ENCODE measurements at places on chromosomes 12 and 14.

DNA sequence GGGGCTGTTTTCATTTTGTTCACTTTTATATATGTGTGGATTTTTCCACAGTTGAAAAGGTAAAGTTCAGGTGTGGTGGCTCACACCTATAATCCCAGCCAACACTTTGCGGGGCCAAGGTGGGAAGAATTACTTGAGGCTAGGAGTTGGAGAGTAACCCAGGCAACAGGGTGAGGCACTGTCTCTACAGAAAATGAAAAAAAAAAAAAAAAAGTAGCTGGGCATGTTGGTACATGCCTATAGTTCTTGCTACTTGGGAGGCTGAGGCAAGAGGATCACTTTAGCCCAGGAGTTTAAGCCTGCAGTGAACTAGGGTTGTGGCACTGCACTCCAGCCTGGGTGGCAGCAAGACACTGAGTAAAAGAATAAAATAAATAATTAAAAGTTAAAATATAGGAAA, 326.5 kb downstream of the NAV3 start:
- DNase-seq = no peak

GRCh38 chr14:50666772-50667683, 1.1 kb downstream of the SAV1 start:
- no peak for DNase-seq

- DNase-seq = no peak
These were observed 422.6 kb downstream of the DPF3 start for GRCh38 chr14:72471346-72471745.

GRCh38 chr12:77214136-77214535, 148.8 kb upstream of the E2F7 start:
- DNase-seq = no peak

DNA sequence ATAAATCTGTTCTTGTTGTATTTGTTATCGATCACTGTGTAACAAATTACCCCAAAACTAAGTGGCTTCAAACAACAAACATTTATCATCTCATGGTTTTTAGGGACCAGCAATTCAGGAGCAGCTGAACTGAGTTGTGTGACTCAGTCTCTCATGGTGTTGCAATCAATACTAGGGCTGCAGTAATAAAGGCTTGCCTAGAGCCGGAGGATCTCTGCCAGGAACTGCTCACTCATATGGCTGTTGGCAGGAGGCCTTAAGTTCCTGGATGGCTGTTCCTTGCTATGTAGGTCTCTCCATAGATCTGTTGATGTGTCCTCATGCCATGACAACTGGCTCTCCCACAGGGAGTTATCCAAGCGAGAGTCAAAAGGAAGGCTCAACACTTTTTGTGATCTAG, 3.8 kb upstream of the PSMC6 start:
- no peak for DNase-seq

DNA sequence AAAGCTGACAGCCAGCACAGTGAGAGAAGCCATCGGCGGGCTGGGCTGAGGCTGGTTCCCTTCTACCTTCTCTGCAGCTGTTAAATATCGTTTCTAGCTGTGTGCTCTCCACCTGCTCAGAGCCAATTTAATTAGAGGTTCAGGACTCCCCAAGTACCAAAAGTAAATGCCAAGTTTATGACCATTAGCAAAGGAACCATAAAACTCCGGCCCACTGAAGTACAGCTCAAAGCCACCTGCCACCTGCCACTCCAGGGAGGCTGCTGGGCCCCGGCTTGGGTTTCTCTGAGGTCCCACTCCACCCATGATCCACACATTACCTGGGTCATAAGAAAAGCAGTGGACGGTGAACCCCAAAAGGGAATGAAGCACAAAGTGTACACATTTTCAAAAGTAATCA, 272.8 kb downstream of the KSR2 start:
- no peak for DNase-seq

DNA sequence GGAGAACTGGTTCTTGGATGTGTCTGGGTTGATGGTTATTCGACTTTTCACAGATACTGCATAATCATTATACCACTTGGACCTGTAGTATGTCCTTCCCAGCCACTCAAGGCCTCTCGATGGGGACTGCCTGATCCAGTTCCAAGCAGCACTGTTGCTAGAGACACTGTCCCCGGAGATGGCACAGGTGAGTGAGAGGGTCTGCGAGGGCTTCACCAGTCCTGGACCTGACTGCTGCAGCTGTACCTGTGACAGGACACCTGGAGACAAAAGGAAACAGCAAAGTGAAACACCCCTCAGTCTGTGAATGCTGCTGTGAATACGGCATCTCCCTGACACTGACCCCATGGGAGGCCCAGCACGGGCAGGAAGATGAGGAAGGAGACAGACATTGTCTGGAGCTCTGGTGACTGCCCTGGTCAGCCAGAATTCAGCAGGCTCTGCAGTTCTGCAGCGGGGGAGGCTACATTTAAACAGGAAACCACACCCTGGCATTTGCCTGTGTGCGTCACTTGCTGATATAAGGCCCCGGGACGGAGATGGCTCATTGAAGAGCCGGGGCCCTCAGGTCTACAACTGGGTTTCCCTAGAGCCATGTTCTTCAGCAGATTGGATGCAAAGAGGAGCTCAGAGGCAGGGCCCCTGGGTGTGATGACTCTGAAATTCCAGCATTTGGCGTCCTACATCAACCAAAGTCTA, 413.6 kb downstream of the TMEM121 start:
- no peak for DNase-seq

DNA sequence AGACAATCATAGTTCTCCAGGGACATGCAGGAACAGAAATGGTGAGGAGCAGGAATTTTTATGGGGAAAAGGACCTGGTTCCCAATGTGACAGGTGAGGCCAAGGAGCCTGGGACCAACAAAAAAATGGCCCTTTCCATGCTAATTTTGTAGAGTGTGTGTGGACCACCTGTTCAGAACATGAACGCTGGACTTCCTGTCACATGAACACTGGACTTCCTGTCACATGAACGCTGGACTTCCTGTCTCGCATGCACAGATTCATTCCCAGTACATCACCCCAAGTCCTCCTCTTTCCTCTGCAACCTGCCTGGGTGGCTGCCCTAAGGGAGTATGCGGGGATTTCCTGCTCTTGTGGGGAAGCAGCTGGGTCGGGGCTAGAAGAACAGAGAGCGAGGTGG, 10.1 kb downstream of the FGF6 start:
- DNase-seq = no peak

GRCh38 chr14:87935886-87936285, 57.1 kb downstream of the GALC start:
- DNase-seq = no peak

DNA sequence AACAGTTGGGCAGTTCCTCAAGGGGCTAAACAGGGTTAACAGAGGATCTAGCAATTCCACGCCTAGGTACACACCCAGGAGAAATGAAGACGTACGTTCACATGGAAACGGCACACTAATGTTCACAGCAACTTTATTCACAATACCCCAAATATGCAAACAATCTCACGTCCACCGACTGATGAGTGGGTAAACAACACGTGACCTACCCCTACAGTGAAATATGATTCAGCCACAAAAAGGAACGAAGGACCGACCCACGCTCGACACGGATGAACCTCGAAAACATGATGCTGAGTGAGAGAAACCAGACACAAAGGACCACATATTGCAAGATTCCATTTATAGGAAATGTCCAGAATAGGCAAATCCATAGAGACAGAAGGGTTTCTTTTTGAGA, 112.7 kb downstream of the NCOR2 start:
- no peak for DNase-seq

DNA sequence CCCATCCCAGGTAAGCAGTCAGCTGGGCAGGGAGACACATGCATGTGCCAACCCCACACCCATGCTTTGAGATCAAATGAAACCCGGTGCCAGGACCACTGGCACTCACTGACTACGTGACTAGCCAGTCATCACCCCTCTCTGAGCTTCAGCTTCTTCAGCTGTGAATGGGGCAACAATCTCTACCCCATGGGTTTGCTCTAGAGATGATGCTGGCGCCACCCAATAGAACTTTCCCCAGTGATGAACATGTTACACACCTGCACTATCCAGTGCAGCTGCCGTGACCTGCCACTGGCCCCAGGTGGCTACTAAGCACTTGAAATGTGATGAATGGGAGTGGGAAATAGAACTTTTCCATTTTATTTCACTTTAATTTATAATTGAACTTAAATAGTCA, 70.3 kb downstream of the PITPNM2 start:
- no peak for DNase-seq

GRCh38 chr14:85702191-85702590, 172.2 kb downstream of the FLRT2 start:
- DNase-seq = no peak

DNA sequence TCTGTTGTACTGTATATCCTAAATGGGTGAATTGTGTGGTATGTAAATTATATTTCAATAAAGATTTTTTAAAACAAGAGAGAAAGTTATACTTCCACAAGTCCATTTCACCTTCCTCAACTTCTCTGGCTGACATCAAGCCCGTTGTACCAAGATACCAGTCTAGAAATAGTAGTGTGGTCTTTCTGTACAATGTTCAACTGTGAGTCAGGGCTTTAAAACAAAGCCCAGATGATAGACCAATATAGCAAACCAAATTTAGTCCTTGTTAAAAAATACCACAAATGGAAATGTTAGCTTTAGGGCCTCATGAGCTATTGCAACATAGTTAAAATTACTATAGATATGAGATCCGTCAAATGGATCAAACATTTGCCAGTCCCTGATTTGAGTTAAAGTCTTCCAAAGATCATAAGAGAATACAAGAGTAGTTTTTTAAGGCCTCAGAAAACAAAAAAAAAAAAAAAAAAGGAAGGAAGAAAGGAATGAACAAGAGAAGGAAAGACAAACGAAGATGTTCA, 49.0 kb upstream of the EGLN3 start:
- DNase-seq = no peak

DNA sequence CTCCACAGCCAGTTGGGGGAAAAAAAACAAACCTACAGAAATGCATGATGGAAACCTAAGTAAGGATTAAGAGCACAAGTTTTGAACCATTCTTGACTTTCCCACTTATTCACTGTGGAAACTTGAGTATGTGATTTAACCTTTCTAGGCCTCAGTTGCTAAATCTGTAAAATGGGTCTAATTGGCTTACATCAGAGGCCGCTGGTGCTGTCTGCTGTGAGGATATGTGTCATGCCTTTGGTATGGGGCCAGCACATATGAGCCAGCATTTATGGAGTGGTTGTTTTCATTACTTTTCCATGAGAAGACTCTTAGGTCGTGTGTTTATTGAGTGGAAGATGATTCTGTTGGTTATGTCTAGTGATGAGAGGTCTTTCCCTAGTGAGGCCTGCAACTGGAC, 102.4 kb downstream of the ESR2 start:
- no peak for DNase-seq

DNA sequence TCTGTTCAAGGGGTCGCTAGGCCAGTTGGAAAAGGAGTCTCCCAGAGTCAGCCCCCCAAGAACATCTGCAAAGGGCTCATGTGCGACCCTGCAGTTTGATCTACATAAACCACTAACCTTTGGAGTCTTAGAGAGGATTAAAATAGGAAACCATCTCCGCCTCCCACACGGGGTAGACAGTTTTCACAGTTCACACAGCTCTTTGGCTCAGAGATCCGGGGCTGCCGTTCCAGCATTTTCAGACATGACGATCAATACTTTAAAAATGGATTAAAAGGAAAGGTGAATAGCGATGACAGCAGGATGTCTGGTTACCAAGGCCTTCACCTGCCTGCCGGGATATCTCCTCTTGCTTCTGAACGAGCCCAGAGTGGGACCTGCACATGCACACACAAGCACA, 59.8 kb upstream of the BCL11B start:
- no peak for DNase-seq

- no peak for DNase-seq
These were observed 35.6 kb upstream of the CMKLR1 start for GRCh38 chr12:108374596-108375320.

GRCh38 chr12:26130728-26131127, 5.9 kb upstream of the BHLHE41 start:
- no peak for DNase-seq

GRCh38 chr12:44000309-44000952, 164.6 kb downstream of the TMEM117 start:
- no peak for DNase-seq

GRCh38 chr12:72465940-72466630, 193.9 kb downstream of the TRHDE start:
- no peak for DNase-seq

DNA sequence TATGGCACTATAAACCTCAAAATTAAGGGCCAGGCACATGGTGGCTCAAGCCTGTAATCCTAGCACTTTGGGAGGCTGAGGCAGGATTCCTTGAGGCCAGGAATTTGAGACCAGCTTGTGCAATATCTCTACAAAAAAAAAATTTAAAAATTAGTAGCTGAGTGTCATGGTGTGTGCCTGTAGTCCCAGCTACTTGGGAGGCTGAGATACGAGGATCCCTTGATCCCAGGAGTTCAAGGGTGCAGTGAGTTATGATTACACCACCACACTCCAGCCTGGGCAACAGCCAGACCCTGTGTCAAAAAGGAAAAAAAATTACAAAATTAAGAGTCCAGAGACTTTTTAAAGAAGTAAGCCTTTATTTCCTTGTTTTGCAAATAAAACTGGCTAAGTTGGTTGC, 1.8 kb upstream of the GCN1 start:
- DNase-seq = no peak

GRCh38 chr12:131861261-131862083, 33.0 kb upstream of the ULK1 start:
- no peak for DNase-seq

DNA sequence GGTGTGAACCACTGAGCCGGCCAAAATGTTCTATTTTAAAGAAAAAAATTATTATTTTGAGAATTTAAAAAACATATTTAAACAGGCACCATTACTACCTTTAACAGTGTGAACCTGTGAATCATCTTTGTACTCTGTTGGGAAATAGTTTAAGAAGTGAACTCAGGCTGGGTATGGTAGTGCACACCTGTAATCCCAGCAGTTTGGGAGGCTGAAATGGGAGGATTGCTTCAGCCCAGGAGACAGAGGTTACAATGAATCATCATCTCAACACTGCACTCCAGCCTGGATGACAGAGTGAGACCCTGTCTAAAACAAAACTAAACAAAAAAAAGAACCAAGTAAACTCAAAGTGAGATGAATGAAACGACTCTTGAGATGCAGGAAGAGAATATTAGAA, 3.1 kb upstream of the WDR89 start:
- DNase-seq = no peak

DNA sequence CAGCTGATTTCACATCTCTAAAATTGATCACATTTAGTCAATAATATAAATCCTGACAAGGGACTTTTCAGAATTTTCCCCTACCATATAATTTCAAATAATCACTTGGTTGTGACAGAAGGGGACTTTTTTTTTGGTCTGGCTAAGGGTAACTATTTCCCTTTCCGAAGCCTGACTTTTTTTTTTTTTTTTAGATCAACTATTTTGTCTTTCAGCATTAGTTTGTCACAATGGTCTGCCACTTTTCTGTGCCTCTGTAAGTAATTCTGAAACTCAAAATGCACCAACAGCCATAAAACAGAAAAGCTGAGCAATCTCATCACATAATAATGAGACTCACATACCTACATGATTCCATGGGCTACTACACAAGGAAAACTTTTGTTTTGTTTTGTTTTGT, 266.4 kb downstream of the SSPN start:
- DNase-seq = no peak

GRCh38 chr14:36702474-36702873, 40.8 kb downstream of the PAX9 start:
- DNase-seq = no peak
